ENCODE measurements at places on chromosomes 2 and 18. TPM values are rescaled to one million over a fixed set of nuclear protein-coding genes. Genes with fewer than 3 reads are reported as not detected.

GRCh38 chr2:8142461-8142860 is 539.4 kb upstream of the ID2 start:
- DNase-seq, result no peak

Gene ARL4C
- 7.0 TPM for total RNA-seq

DNA sequence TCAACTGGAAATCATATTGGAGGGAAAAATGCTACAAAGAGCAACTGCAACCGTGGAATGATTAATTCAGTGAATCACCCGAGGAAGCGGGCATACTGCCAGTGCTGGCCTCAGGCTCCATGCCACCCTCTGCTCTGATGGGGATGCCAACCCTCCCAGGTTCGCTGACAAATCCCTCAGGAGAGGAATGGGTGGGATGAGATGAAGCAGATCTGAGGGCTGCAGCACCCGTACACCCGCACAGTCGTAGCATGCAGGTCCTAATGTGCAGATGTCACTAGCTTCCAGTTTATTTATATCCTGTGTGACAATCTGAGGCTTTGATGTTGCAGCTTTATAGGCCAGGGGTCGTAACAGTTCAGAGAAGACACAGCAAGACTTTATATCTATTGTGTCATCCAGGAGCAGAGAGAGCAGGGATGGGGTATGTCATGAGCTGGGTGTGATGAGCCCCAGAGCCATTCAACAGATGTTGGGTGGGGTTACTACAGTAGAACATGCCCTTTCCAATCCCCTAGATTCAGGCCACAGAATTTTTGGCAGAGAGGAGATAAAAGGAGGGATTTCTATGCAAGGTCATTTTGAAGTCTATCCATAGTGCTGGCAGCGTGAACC is 44.6 kb downstream of the DPP4 start:
- peak; percentile 42 for DNase-seq

- DNase-seq, result no peak
Observed at GRCh38 chr2:169073963-169074751, 4.8 kb downstream of the DHRS9 start.

DNA sequence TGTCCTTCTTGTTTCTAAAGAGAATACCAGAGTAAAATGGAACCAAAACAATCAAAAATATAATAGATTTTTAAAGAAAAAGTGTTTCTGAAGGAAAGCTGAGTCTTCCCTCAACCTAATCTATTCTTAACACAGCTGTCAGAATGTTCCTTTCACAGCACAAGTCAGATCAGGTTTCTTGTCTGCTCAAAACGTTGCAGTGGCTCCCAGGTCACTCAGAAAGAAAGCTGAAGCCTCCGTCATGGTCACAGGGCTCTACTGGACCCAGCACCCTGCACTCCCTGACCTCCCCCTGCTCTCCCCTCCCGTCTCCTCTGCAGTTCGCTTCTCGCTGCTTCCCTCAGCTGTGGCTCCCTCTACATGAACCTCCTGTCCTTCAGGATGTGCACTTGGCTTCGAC is 90.7 kb upstream of the PTPRM start:
- no peak for DNase-seq

GRCh38 chr18:76252139-76252538 is 242.9 kb downstream of the ZNF516 start:
- DNase-seq, result no peak

- DNase-seq, result no peak
Observed at GRCh38 chr2:239662413-239663120, 261.7 kb upstream of the HDAC4 start.

- peak; percentile 62 for DNase-seq
Observed at GRCh38 chr18:76450452-76451395, 44.3 kb downstream of the ZNF516 start.

- no peak for DNase-seq
Observed at GRCh38 chr2:102618452-102619413, 620 bp upstream of the SLC9A2 start.

GRCh38 chr2:184004289-184004947 is 593.9 kb upstream of the ZNF804A start:
- DNase-seq, result no peak

Gene REG3G
- total RNA-seq, result not detected

GRCh38 chr2:191985740-191986139 is 138.9 kb upstream of the CAVIN2 start:
- DNase-seq, result no peak

Gene CHRNG
- not detected for total RNA-seq

Gene YPEL5
- total RNA-seq, result 46.7 TPM

DNA sequence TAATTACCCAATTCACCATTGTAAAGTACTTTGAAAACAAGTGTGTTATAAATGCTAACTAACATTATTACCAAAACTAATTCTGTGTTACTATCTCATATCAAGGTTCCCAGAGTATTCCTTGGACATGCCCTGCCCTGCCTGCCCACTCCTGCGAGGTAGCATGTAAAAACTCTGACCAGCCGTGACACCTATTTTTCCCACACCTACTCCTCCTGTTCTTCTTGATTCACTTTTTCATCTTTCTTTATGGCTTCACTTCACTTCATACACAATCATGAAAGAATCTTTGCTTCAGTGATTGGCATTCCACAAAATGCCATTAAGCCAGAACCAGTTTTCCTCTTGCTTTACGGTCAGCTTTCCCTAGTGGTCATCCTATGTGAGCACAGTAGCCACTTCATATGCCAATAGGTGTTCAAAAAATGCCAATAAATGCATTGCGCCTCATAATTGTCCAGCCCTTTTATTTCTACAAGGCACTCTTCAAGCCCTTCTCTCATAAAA is 42.6 kb upstream of the SETBP1 start:
- no peak for DNase-seq

DNA sequence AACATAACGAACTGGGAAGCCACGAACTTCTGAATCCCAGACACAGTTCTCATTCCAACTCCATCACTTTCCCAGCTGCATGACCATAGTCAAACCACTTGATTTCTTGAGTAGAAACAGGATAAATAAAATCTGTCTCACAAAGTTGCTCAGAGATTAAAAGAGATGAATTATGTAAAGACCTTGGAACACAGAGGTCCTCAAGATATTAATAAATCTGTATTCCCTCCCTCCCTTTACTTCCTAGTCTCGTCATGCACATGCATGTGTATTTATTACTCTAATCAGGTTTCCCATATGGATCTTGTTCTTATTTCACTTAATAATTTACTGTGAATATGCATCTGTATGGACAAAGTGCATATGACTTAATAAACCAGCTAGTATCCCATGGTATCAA is 21.1 kb upstream of the CSRNP3 start:
- DNase-seq, result no peak

GRCh38 chr2:240387669-240388358 is 47.6 kb upstream of the GPC1 start:
- DNase-seq, result peak; percentile 94

Gene DYNAP
- not detected for total RNA-seq

Gene SNRNP200
- total RNA-seq, result 28.9 TPM

DNA sequence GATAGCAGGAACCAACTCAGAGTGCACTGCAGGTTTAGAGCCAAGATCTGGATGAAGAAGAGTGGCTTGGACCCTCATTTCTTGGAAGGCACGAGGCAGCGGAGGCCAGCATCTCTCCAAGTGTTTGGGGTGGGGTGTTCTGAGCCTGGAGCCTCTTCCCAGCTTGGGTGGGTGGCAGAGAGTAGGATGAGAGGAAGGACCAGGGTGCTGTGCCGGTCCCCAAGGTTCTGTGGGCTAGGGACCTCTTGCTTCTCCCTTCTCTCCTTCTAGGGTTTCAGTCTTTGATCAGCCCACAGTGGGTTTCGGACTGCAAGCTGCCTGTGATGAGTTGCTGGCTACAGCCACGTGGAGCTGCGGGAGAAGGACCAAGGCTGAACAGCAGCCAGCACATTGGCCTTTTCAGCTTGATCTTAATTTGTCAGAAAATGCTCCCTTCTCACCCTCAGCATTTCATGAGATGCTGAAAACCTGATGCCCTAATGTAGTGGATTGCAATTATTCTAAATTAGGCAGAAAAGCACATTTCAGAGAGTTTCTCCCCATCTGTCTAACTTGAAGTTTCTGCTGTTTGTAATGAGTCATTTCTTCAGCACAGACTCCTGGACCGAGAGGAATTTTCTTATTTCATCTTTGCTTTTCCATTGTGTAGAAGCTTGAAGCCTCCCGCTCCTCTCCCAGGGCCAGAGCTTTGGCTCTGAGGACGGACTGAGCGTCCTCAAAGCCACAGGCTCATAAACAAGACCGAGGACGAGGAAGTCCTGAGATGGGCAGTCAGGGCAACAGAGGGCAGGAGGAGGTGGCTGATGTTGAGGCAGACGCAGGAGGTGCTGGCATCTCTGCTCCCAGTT is 99.1 kb upstream of the HDAC4 start:
- no peak for DNase-seq

Gene DSC1
- total RNA-seq, result not detected

DNA sequence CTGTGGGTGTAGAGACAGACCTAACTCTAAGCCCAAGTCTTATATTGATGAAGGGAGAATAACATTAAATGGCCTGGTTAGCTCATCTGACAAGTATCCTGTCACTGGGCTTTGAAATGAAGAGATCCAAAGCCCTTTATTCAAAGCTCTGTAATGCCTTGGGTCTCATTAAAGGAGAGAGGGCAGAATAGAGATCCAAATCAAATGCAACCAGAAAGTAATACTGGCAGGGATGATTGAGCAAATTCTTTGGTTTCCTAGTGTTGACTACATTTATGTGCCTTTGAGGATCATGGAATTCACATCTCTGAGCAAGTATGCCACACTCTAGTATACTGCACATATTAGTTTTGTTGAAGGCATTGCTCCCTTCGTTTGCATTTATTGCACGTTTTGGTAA is 147.9 kb upstream of the CAVIN2 start:
- DNase-seq, result no peak

GRCh38 chr18:37684590-37684989 is 119.0 kb upstream of the CELF4 start:
- no peak for DNase-seq

DNA sequence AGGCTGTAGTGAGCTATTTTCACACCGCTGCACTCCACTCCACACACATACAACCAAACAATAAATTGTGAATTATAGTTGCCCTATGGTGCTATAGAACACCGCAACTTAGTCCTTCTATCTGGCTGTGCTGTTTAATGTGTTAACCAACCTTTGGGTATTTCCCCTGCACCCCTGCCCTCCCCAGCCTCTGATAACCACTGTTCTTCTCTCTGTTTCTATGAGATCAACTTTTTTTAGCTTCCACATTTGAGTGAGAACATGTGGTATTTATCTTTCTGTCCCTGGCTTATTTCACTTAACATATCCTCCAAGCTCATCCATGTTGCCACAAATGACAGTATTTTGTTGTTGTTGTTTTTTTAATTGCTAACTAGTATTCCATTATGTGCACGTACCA is 32.5 kb downstream of the TET3 start:
- no peak for DNase-seq

- no peak for DNase-seq
Observed at GRCh38 chr18:54335638-54336173, 22.0 kb downstream of the STARD6 start.

DNA sequence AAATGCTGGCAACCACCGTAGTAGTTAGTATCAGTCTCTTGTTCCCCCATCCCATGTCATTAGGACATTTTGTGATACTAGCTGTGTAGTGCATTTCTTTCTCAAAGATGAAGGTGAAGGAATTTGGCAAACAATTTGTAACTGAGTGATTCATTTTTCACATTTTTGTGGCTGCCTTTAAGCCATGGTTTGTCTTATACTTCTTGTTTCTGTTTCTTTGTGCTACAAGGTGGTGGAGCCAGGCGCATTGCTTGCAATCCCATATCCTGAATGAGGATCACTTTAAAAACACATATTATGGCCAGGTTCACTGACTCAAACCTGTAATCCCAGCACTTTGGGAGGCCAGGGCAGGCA is 40.6 kb downstream of the GPD2 start:
- peak; percentile 53 for DNase-seq

DNA sequence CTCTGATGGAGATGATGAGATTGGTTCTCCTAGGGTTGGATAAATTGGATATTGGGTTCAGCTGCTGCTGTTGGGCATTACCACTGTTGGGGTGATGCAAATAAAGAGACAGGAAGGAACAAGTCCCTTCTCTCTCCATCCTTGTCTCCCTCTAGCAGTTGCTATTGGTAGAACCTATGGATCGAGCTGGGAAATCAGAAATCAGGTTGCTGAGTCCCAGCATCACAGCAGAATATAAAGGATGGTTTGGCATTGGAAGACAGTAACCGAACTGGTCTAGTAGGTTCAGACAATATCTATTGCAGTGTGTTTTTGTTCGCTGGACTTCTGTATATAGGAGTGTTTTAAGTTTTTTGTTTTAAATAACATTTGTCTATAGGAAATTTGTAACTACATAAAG is 8.1 kb downstream of the WDR43 start:
- DNase-seq, result no peak

Gene ABCG8
- not detected for total RNA-seq

DNA sequence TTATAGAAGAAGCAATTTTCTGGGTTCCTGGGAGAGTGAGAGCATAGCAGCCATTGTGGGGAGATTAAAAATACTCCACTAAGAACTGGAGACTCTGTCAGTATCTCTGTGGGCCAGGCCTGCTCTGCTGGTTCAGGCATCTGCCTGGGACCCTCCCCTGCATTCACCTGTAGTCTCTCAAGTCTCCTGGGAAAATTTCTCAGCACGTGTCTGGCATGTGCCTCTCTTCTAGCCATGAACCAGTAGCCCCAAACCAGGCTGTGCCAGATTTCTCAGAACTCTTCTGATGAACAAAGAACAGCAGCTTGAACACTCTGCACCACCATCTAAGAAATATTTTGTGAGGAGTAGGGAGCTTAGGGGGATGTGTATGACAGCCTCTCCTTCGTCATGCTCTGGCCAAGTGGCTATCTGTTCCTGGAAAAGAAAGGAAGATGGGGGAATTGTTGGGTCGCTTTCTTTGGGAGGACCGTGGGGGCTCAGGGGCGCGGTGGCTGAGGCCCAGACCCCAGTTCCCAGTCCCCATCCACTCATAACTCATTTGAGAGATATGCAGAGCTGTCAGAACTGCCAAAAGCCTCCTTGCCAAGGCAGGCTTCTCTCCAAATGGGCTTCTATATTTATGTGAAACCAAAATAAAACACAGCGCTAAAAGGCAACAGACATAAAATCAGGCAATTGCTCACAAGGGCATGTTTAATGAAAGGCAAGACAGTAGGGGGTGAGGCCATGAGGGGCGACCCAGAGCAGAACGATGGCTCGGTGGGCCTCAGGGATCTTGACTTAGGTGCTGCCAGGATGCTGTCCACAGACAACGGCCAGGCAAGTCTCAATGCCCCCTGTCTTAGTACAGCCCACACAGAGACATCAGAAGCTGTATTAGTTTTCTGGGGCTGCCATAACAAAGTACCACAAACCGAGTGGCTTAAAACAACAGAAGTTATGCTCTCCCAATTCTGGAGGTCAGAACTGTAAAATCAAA is 114.7 kb upstream of the TNP1 start:
- DNase-seq, result no peak

Gene REEP1
- 1.8 TPM for total RNA-seq

- no peak for DNase-seq
Observed at GRCh38 chr2:148737742-148738141, 93.2 kb downstream of the EPC2 start.

- no peak for DNase-seq
Observed at GRCh38 chr18:6576718-6577375, 152.7 kb upstream of the ARHGAP28 start.

DNA sequence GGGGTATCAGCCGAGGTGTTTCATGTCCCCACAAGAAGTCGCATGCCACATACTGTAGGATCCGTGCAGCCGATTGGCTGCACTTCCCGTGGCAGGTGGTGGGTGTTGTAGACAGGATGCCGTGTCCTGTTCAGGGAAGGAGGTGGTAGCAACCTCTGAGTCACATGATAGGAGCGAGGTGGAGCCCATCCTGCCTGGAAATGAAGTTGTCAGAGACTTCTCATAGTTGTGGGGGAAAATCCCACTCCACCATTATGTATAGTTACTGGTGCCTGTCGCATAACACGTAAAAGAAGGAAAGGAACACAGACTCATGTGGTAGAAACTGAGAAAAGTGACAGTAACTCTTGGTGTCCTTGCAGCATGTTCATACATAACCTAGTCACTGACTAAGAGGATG is 91.4 kb upstream of the IL1R2 start:
- no peak for DNase-seq

Measured in H4 (cell line).